ENCODE measurements at places on chromosomes 13 and 19.

GRCh38 chr19:16794456-16795441 is 34.4 kb upstream of the SIN3B start:
- no peak for DNase-seq

GRCh38 chr13:31192306-31192705 is 7.5 kb upstream of the B3GLCT start:
- DNase-seq: no peak

- DNase-seq: peak; percentile 29
These were observed 962.3 kb downstream of the EFNB2 start for GRCh38 chr13:105573136-105573535.

DNA sequence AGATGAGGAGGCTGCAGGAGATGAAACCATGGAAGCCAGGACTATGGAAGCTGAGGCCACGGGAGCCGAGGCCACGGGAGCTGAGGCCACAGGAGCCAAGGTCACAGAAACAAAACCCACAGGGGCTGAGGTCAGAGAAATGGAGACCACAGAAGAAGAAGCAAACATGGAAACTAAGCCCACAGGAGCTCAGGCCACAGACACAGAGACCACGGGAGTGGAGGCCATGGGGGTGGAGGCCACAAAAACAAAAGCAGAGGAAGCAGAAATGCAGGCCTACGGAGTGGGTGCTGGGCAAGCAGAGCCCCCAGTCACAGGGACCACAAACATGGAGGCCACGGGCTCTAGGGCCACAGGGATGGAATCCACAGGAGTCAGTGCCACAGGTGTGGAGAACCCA is 12.5 kb upstream of the EBI3 start:
- no peak for DNase-seq

- peak; percentile 45 for DNase-seq
These were observed 18.0 kb upstream of the RBM26 start for GRCh38 chr13:79423801-79424642.

DNA sequence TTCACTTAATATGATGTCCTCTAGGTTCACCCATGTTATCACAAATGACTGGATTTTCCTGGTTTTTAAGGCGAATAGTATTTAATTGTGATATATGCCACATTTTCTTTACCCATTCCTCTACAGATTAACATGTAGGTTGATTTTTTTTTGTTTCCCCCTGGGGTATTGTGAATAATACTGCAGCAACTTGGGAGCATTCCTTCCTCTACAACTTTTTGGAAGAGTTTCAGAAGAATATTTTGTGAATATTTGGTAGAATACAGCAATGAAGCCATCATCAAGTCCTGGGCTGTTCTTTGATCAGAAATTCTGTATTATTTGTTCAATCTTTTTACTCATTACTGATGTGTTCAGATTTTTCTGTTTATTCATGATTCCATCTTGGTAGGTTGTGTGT is 5.6 kb upstream of the ZNF331 start:
- peak; percentile 35 for DNase-seq

DNA sequence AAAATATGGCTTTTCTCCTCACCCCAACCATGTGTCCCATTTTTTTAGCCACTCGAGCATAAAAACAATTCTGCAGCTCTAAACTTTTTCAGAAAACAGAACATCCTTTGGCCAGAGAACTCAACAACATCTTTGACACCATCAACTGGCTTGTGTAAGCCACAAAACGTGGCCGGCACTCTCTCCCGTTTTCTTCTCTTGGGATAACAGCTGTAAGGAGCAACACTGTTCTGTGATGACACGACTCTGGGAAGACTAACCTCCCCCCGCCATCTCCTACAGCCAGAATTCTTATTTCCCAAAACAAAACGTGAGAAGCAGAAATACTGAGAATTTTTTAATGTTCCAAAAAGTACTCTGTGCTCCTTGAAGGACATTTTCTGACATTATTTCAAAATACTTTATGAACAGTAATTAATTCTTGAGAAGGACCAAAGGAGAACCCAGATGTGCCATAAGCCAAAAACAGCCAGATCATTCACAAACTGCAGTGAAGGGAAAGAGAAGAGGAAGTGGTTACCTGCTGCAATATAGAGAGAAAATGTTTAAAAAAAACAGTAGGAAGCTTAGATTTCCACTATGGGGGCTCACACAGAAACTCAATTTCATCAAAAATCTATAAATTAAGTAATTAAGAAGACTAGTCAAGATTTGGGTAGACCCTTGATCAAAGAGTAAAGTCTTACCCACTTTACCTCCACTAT is 25.8 kb downstream of the COL4A1 start:
- DNase-seq: no peak

GRCh38 chr13:110116072-110116487 is 190.9 kb downstream of the COL4A1 start:
- peak; percentile 70 for DNase-seq

GRCh38 chr13:99155821-99156220 is 44.8 kb upstream of the UBAC2 start:
- DNase-seq: no peak

- no peak for DNase-seq
These were observed 62.9 kb upstream of the URI1 start for GRCh38 chr19:29878973-29879654.

DNA sequence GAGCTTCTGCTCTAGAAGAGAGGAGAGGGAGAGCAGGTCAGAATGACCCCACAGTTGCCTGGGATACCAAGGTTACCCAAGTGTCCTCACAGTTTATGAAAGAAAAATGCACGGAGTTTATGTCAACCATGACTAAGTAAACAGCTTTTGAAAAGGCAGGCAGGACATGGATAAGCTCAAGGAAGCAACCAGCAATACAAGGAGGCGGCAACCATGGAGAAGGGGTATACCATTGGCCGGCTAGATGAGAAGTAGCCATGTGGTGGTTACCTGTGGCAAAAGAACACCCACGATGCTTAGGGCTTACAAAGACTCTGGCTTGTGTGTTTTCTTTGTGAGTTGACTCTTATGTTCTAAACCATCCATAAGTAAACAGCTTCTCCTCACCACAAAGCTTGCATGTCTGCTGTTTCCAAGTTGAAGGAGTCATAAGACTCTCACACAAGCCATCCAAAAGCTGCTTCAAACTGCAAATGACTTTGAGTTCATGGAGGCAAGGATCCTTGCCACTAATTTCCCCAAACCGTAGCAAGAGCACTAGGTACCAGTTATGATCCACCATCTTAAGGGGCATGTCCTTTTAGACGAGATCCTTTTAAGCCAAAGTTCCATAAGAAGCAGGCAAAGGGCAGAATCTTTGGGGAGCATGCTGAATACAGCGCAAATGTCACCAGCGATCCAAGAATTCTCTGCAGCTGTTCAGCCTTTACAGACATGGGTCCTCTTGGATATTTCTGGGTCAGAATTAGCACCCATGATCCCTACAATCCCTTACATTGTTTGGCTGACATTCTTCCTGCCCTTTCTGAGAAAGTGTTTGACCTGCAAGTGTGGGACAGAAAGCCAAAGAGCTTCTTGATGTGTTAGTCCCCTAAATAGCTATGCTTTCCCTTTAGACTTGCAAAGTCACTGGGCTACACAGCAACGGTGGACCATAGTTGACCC is 74.8 kb upstream of the IPO5 start:
- no peak for DNase-seq

DNA sequence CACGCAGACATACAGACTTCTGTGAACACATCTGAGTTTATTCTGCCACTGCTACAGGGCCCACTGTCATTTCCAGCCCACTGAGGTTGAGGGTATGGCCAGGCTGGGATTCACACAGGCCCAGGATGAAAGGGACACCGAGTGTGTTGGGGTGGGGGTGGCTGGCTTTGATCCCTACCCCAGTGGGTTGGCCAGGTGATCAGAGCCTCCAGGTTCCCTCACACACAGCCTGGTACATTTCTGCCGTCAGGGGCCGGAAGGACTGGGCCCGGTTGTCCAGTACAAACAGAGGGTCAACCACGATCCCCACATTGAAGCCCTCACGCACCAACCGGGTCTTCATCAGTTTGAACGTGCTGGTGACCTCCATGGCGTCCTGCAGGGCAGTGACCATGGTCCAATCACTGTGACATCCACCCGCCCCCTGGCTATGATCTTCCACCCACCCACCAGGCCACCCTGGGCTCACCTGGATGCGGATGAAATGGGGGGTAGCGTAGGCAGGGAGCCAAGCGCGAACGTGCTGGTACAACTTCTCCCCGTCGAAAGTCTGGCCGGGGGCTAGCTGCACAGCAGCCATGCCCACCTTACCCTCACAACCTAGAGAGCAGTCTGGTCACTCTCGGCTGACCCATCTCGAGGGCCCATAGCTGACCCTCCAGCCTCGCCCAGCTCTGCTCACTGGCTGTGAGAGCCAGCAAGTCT is 13.3 kb downstream of the SLC27A5 start:
- no peak for DNase-seq

GRCh38 chr19:10237702-10238101 is 6.6 kb upstream of the S1PR2 start:
- peak; percentile 36 for DNase-seq

DNA sequence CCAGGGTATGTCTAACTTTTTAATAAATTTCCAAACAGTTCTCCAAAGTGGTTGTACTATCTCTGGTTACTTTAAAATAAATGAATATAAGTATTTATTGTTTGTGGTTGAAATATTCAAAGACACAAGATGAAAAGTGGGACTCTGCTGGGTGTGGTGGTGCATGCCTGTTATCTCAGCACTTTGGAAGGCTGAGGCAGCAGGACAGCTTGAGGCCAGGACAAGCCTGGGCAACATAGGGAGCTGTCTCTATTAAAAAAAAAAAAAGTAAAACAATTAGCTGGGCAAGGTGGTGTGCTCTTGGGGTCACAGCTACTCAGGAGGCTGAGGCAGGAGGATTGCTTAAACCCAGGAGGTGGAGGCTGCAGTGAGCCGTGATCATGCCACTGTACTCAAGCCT is 10.4 kb downstream of the PNMA8A start:
- DNase-seq: no peak

- peak; percentile 17 for DNase-seq
These were observed 107.2 kb upstream of the MLNR start for GRCh38 chr13:49112782-49113525.

GRCh38 chr13:30639671-30640070 is 22.0 kb downstream of the USPL1 start:
- peak; percentile 69 for DNase-seq

- DNase-seq: no peak
These were observed 1646.0 kb downstream of the PCDH9 start for GRCh38 chr13:65584126-65584525.

- no peak for DNase-seq
These were observed 26.4 kb downstream of the CLEC4M start for GRCh38 chr19:7789447-7789846.

- DNase-seq: no peak
These were observed 2.2 kb downstream of the ARHGEF7 start for GRCh38 chr13:111117289-111117688.

DNA sequence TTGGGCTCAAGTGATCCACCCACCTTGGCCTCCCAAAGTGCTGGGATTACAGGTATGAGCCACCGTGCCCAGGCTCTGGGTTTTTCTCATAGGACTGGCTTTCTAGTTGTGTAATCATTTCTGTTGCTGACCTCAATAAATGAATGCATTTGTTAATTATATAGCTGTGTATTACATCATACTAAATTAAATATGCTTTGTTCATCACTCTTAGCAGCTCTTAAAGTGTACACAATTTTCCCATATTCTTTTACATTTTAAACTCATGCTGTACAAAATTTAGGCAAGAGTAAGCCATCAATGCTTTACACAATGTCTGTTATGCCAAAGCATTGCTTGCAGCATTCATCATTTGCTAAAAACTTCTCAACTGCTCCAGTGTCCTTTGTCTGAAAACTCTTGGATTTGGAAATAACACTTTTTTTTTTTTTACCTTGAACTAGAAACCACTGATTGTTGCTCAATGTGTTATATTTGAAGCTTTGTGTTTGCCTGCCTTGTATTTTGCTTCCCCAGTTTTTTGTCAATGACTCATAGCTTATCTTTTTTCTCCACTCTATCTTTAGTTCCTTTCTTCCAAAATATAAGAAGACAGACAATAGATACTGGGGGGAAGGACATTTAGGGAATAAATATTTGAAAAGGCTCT is 31.4 kb downstream of the CCDC122 start:
- peak; percentile 82 for DNase-seq

GRCh38 chr13:26721251-26722121 is 39.1 kb downstream of the GPR12 start:
- no peak for DNase-seq

DNA sequence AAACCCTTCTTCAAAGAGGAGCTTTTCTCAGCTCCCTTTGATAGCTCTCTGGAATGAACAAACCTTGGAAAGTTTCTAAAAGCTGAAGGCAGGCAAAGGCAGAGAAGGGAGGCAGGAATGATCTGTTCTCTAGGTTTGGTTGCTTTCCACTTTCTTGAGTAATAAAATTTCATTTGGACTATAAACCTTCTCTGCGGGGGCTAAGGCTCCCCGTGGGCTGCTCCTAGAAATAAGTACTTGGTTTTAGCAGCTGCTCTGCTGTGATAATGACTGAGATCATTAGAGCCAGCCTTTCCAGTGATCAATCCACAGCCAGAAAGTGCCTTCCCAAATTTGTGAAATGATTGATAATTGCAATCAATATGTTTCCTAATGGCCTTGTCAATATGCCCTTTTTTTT is 183.8 kb upstream of the HTR2A start:
- DNase-seq: no peak

- DNase-seq: no peak
These were observed 129.9 kb downstream of the RNF17 start for GRCh38 chr13:24893863-24894262.

DNA sequence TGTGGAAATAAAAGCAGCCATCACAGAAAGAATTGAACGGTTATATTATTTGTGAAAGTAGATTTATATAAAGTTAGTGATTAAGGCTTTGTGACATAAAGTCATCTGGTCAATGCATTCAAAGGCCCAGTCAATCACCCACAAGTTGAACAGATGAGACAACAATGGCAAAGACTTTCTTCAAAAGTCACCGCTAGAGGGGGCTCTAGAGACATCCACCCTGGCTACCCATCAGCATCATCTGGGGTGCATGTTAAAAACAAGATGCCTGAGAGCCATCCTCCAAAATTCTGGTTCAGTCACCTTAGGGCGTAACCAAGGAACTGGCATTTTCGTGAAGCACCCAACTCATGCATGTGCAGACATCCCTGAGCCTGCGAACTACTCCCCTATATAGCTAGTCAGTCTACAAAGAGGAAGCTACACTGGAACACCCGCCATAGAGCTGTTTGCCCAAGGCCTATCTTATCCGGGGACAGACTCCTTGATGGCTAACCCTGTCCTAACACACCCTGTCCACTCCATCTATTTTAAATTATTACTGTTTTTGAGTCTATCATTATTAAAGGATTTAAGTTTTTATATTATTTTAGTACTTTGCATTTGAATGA is 970.5 kb downstream of the UQCRFS1 start:
- DNase-seq: peak; percentile 38

DNA sequence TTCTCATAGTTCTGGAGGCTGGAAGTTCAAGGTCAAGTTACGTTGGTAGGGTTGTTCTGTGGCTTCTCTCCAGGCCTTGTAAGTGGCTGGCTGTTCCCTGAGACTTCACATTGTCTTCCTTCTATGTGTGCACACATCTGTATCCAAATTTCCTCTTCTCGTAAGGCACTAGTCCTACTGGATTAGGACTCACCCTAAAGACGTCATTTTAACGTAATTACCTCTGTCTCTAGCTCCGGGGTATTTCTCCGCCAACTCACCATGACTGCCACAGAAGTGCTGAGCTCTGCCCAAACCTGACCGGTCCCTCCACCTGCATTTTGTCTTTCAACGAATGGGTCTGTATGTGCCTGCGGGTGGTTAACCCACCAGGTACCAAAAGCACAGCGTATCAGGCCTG is 8.7 kb upstream of the SYDE1 start:
- no peak for DNase-seq

- peak; percentile 85 for DNase-seq
These were observed at the start of gene ZNF865 for GRCh38 chr19:55605637-55606470. Gene ZNF865 (plus strand): TSS chr19:55605647. CDS start chr19:55613619, 7,972 bp downstream.

GRCh38 chr19:41776700-41777099 is 19.7 kb upstream of the CEACAM3 start:
- no peak for DNase-seq

Data from fibroblast of upper back skin (primary cell).